ENCODE measurements at places on chromosomes 1 and 21.

- peaks cover 19% of the 10 kb centered on the region for H3K36me3 ChIP-seq
- no peaks in the 10 kb centered on the region for H3K27me3 ChIP-seq
- H3K4me3 ChIP-seq, result peak overlapping the region; percentile 50
- peak overlapping the region; percentile 3 for H3K27ac ChIP-seq
These were observed 10.7 kb downstream of the STMN1 start for GRCh38 chr1:25895365-25895990.

GRCh38 chr1:246782120-246782900, 58.1 kb downstream of the SCCPDH start:
- peaks cover 9% of the 10 kb centered on the region for H3K36me3 ChIP-seq
- peak overlapping the region; percentile 78 for H3K27ac ChIP-seq
- no peaks in the 10 kb centered on the region for H3K27me3 ChIP-seq
- no peak overlapping the region for H3K4me3 ChIP-seq

DNA sequence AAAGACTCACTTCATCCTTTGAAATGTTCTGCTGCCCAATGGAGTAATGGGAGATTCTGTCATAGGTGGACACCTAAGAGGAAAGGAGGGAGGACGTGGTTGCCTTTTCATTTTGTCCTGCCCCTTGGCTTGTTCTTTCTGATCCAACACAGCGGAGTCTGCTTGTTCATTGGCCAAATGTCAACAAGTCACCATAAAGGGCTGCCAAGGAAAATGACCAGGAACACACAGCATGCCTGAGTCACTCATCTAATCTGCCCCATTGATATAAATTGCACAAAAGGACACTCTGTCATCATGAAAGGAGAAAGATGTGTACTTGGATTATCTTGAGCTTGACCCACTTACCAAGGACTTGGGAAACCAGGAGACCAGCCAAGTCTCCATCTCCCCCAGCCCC, 422.9 kb downstream of the SETD4 start:
- H3K27ac ChIP-seq, result no peak overlapping the region
- no peak overlapping the region for H3K4me3 ChIP-seq
- H3K36me3 ChIP-seq, result no peaks in the 10 kb centered on the region
- peaks cover 3% of the 10 kb centered on the region for H3K4me1 ChIP-seq
- H3K27me3 ChIP-seq, result peaks cover 2% of the 10 kb centered on the region
- DNase-seq, result no peak

DNA sequence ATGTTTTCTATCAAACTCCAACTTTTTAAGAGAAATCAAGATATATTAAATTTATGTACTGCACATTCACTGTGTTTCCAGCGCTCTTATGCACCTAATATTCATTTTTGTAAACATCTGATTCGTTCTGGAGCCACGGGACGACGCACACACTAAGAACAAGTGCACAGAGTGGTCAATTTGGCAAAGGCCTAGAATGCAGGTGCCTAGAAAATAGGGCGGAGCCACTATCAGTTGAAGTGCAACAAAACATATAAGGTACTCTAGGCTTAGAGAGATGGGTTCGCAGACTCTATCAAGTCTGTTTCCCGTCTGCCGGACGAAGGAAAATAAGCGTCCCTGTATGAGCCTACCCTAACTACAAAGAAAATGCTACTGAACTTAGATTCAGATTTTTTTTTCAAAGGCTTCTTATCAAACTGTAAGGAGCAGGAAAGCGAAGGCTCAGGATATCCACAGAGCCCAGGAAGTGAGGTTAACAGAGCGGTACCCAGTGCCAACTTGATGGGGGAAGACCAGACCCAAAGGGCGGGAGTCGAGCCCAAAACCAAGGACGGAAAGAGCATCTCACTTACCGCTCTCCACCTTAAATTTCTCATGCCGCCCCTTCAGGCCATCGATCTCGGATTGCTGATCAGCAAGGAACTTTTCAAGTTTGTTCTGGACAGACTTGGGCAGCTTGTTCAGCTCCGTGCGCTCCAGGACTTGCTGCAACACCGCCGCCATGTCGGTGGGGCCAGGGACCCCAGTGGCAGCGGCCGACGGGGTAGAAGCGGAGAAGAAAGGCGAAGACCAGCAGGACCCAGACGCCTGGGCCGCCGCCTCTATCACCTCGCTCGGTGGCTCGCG, 526 bp downstream of the TPR start:
- peaks cover 30% of the 10 kb centered on the region for H3K4me1 ChIP-seq
- no peak for DNase-seq
- H3K36me3 ChIP-seq, result peaks cover 15% of the 10 kb centered on the region
- peak overlapping the region; percentile 99 for H3K27ac ChIP-seq
- peak overlapping the region; percentile 97 for H3K4me3 ChIP-seq

GRCh38 chr1:116766616-116767469, 12.6 kb downstream of the CD2 start:
- H3K4me3 ChIP-seq, result no peak overlapping the region
- no peaks in the 10 kb centered on the region for H3K27me3 ChIP-seq
- no peak overlapping the region for H3K27ac ChIP-seq
- peaks cover 23% of the 10 kb centered on the region for H3K4me1 ChIP-seq

- H3K4me3 ChIP-seq, result no peak overlapping the region
- H3K27me3 ChIP-seq, result no peaks in the 10 kb centered on the region
- DNase-seq, result no peak
- H3K27ac ChIP-seq, result no peak overlapping the region
- H3K36me3 ChIP-seq, result no peaks in the 10 kb centered on the region
These were observed 55.8 kb downstream of the UROD start for GRCh38 chr1:45067806-45068205.

- DNase-seq, result no peak
- no peaks in the 10 kb centered on the region for H3K36me3 ChIP-seq
- H3K4me1 ChIP-seq, result peaks cover 20% of the 10 kb centered on the region
These were observed 510.1 kb upstream of the CXADR start for GRCh38 chr21:17002594-17003257.
